CD4-positive, alpha-beta T cell treated with Interleukin-2 at 100 ng/mL for 4 hours (primary cell): ENCODE measurements at places on chromosomes 5 and 9.

DNA sequence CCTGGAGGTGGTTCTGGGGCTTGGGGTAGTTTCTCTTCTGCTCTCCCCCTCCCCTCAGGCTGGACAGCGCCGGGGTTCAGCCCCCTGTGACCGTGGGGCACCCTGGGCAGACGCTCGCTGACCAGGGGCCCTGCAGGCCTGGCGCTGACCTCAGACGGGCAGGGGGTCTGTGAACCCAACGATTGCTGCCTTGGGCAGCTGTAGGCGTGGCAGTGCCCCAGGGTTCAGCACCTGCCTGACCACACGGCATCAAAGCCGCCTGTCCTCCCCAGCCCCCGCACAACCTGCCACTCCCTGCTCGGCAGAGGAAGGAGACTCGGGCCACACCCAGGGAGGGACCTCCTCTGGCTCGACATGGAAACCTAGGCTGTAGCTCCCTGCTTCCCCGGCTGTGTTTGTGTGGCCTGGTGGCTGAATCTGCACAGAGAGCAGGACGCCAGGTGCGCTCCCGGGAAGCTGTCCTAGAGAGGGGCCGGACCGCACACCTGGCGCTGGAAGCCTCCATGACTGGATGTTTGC lies 12.2 kb downstream of the LCN12 start:
- DNase-seq: no peak

GRCh38 chr5:50406877-50407276 lies 34.2 kb downstream of the EMB start:
- no peak for DNase-seq

DNA sequence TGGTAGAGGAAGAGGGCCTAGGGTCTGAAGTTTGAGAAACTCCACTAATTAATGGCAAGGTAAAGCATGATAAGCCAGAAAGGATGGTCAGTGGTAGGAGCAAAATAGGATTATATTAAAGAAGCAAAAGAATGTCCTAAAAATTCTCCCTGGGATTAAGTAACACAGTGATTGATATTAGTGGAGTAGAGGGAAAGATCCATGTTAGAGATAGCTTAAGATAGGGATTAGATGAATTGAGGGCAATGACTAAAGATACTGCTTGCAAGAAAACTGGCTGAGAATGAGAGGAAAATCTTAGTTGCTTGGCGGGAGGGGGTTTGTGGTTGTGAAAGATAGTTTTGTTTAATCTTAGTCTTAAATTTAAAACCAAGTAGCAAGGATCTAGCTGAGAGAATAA lies 255.6 kb downstream of the EPB41L4A start:
- no peak for DNase-seq

GRCh38 chr9:20041697-20042081 lies 252.9 kb upstream of the SLC24A2 start:
- peak; percentile 11 for DNase-seq

DNA sequence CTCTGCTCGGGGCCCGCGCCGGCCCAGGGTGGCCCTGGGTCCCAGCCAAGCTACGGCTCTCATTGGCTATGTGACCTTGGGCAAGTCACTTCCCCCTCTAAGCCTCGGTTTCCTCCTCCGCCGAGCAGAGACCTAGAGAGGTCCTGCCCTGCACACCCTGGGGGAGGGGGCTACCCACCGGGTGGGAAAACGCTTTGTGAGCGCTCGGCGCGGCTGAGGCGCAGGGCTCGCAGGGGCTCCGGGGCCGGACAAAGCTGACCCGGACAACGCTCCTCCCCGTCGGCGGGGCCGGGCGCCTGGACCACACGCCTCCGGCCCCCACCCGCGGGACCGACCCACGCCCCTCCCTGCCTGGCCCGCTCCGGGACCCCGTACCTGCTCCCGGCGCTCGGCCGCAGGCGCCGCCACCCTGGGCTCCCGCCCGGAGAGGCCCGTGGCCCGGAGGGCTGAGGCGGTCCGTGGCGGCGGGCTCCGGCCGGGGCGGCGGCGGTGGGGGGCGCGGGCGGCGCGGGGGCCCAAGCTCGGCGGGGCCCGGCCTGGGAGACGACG lies 85.7 kb upstream of the MELK start:
- peak; percentile 49 for DNase-seq

DNA sequence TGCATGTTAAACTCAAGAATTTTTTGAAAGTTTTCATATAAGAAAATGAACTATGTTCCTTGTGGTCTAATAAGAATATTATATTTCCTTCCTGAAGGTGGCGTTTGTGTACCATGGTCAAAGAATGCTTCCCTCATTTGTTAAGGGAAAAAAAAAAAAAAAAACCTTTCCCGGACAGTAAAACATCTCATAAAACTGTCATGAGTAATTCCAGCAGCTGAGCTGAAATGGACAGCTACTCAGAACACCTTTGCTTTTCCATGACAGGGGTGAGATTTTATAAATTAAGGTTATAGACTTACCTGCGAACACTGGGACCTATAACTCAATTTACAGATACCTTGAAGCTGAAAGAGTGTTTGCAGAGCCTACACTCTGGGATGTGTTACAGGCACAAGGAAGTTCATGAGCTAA lies 113.2 kb upstream of the RANBP3L start:
- DNase-seq: no peak

DNA sequence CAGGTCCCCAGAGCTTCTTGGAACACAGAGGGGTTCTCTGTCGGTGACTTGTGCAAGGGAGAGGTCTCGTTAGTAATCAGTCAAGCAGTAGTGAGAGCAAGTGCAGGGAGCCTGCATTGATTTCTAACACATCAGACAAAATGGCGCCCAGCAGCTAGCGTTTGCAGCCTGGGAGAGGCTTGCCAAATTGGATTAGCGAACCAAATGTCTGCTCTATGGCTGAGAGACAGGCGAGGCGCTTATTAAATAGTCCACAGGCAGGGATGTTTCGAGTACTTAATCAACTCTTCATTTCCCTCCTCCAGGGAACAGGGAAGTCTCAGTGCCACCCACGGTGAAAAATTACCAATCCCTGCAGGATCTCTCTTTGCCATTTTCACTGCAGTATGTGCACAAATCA lies 131.4 kb upstream of the SHB start:
- no peak for DNase-seq

- DNase-seq: no peak
These were observed 14.0 kb downstream of the IL33 start for GRCh38 chr9:6229619-6230018.

DNA sequence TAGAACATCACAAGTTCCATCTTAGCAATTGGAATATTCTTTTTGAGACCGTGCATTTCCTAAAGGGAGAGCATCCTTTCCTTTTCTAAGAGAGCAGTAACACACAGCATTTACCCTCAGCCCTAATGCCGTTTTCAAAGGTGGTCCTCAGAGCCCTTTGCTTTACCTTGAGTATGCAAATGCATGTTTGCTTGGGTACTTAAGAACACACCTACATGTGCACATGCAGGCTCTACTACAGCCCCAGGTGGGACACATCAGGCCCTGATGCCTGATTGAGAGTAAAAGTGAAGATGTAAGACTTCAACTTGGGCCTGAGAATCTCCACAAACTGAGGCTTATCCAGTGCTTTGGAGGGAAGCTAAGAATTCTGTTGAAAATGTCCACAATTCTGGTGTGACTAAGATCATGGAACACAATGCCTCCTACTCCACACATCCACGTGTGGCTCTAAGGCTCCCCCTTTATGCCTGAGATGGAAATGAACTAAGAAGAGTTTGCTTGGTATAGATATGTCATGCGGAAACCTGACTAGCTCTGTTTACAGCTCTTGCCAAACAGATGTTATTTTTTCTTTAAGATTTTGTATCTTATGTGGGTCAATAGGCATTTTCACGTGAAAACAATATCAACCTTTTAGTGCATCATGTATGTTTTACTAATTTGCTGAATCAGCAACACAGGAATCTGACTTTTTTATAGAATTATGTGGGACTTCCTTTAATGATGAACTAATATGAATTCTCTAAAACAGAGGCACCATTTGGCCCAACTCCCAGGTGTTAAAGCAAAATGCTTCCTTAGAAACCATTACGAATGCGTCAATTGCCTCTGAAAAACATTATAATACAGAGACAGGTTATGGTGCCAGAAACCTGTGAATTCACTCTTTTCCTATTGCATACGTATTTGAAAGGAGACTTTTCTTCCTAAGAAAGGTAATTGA lies 48.9 kb upstream of the SLC2A8 start:
- no peak for DNase-seq

GRCh38 chr9:108142504-108143201 lies 653.1 kb upstream of the KLF4 start:
- DNase-seq: no peak

DNA sequence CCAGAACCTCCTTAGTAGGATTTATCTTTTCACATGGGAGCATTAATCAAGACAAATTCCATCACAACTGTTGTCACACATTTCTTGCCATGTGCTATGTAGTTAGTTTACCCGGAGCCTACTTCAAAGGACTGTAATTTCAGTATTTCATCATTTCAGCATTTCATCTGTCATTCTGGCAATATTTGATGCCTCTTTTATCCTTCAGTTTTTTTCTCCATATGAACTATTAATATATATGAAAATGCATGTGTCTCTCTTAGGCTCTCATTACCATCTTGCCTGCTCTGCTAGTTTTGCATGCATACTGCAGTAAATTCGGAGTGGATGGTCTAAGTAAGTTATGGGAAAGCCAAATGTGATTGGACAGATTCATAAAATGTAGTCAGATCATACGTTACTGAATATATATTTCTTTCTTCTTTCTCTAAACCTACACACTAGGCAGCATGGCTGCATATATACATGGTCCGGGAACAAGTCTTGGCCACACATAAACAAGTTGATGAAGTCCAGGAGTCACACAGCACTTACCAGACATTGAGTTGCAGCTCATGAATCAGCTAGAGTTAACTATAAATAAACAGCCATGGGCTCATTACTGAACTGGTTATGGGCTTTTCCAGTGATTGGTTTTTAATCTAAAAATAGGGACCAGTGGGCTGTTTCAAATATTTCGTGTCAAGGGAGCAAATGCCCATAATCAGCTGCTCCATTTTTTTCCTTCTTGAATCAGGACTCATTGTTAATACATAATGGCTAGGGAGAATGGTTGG lies 46.6 kb downstream of the SPATA31D1 start:
- no peak for DNase-seq

DNA sequence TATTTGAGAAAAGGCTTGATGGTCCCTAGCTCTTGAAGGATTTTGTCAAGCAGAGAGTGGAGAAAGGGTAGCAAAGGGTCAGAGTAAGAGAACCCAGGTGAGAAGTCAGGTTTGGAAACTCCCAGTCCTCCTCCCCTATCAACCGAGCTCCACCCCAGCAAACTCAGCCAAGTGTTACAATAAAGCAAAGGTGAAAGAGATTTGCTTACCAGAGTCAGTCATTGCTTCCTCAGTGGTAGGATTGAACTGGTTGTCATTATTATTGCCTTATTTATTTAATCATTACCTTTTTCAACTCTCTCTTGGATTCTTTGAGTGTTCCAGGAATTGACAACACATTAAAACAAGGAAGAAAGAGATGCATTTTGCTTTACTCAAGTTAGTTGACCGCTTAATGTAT lies 80.5 kb downstream of the RFK start:
- DNase-seq: no peak

GRCh38 chr9:35495984-35496383 lies 6.1 kb downstream of the RUSC2 start:
- DNase-seq: no peak

DNA sequence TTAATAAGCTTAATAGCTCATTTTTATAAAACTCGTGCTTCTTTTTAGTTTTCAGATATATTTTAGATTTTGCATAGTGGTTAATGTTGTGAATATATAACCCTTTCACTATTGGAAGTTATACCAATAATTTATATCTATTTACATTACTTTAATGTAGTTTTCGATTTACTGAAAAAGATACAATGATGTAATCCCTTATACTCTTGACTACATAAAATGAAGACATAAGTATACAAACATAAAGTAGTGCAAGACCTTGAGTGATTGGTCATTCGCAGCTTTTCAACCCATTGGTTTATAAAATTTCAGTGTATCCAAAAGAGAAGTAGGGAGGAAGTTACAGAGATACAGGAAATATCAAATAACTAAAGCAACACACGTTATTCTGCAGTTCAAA lies 84.3 kb upstream of the GRHPR start:
- no peak for DNase-seq

DNA sequence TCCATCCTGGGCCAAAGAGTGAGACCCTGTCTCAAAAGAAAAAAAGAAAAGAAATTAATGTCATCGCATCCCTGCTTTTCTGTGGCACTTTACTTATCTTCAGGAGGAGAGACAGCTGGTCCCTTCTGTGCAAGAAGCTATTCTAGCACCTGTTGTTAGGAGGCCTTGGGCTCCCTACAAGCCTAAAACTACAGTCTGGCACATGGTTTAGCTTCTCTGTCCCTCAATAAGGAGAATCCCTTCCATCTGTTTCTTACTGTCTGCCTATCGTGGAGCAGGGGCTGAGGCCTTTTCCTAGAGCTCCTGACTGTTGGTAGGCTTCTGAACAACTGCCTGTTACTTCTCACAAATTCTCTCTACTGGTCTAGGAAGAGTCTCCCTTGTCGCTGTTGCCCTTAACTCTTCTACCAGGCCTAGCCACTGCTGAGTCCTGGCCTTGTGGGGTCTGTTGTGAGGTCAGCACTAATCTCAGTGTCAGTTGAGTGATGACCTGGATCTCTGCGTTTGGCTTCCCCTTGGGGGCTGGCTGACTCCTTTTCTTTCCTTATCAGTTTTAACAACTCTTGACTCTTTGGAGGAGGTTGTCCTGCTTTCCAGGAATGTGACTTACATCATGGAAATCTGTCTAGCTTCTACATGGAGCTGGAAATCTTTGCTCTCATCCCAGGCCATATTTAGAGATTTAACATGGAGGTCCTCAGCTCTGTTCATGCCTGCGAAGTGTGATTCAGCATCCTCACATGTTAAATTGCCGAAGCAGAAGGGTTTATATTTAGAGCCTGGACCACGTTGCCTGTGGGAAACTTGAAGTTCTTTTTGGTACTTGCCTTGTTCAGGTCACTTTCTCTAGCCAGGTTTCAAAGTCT lies 5.7 kb upstream of the GARNL3 start:
- DNase-seq: no peak

- DNase-seq: no peak
These were observed 25.2 kb upstream of the ASPN start for GRCh38 chr9:92507496-92507895.

GRCh38 chr5:175654339-175654738 lies 3.5 kb upstream of the HRH2 start:
- no peak for DNase-seq

- no peak for DNase-seq
These were observed 86.7 kb downstream of the STK32A start for GRCh38 chr5:147321569-147321968.

- no peak for DNase-seq
These were observed 29.2 kb downstream of the NSUN2 start for GRCh38 chr5:6603643-6604042.

GRCh38 chr5:32096891-32097595 lies 77.1 kb downstream of the GOLPH3 start:
- no peak for DNase-seq

DNA sequence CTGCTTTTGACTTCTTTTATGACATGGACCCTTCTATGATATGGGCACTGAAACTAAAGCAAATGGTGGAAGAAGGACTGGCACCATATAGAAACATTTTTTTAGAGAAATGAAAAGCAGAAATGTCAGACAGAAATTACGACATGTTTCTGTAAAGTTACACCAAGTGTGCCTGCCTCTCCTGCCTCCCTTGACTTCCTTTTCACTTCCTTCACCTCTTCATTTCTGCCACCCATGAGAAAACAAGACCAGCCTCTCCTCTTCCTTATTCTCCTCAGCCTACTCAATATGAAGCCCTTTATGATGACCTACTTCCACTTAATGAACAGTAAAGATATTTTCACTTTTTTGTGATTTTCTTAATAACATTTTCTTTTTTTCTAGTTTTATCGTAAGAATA lies 44.5 kb downstream of the ERCC6L2 start:
- no peak for DNase-seq
